LHCN-M2 (cell line): ENCODE measurements at places on chromosomes 1 and 21.

GRCh38 chr1:28456078-28456477 is 49.8 kb upstream of the RCC1 start:
- DNase-seq, result peak; percentile 71

DNA sequence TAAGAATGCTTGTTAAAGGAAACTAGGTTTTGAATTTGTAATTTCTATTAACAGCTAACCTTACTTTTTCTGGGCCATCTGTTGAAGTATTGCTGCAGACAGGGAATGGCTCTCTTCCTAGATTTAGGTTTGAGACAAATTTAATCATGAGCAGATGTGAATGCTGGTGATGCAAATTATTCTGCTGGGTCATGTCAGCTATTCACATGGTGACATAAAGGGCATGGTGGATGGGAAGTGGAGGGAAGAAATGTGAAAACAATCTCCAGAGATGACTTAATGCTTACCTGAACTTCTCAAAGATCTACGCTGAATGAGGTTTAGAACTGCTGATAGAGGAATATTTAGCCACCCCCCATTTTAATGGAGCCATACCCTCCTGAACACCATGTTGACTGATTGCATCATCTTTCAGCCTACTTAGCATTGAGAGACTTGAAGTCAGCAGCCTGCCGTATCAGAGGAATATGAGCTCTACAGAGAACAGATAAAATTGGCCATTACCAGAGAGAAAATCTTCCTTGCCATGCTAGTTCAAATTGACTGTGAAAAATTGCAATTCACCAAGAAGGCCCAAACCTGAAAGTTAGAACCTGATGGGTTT is 138.8 kb downstream of the HHAT start:
- DNase-seq, result no peak

DNA sequence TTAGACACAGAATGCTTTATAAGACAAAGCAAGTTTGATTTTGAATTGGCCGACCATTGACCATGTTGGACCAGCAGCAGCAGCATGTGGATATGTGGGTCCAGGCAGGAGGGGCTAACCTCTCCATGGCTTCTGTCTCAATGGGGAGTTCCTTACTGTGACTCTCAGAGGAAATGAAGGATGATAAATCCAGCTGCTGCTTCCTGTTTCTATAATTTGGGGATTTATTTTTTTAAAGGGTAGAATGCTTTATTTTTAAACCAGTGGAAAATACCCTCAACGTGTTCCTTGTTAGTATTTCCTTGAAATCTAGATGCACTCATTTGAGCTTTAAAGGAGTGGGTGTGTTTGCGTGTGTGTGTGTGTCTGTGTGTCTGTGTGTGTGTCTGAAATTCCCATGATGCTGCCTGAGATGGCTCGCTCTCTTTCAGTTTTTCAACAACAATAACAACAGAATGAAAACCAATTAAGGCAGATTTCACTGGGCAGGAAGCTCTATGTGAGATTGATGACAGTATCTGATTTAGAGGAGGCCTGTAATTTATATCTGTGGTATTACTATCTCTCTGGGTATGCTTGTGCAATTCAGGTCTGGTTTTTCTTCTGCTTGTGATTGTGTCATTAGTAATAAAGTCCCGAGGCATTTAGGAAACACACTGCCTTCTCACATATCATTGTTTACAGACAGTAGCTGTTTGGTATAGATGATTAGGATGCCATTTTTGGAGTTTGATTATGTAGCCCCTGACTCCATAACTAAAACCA is 86.1 kb upstream of the ZNF326 start:
- DNase-seq, result peak; percentile 55

DNA sequence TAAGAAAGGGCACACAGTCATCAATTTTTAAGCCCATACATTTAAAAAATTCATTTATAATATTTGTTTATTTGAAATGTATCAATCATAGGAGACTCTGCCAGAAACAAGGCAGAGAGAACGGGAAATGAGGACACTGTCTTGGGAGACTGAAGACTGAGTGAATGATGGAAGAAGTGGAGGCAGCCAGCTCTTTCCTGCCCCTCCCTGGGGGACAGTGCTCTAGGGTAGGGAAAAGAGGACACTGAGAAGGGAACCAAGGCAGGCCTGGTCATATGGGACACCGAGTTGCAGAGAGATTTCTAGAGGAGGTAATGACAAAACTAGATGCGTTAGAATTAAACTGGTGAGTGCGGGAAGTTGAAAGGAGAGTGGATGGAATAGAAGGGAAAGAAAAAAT is 31.6 kb downstream of the EEIG2 start:
- peak; percentile 21 for DNase-seq

DNA sequence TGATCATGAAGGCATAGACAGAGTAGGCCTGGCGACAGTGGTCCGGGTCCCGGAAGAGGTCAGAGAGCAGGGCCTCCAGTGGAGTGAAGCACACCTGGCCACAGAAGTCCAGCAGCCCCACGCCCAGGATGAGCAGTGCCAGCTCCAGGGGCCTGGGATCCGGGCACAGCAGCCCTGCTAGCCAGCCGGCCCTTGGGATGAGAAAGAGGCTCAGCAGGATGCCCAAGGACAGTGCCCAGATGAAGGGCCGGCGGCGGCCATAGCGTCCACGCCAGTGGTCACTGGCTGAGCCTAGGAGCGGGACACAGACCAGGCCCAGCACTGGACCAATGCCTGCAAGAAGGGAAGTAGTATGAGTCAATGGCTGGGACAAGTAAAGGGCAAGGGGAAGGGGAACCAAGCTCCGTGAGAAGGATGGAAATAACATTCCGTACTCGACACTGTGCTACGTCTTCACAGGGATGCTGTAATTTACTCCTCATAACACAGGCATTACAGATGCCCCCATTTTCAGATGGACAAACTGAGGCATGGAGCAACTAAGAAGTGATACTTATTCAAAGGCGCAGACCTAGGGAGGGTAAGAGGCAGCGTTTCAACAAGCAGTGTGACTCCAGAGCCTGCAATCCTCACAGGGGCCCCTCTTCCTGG is 16.9 kb downstream of the SLC45A3 start:
- DNase-seq, result no peak
